Right lobe of liver (tissue), 6 donors: ENCODE measurements at places on chromosomes 5 and 9. TPM values are rescaled to one million over a fixed set of nuclear protein-coding genes. Genes with fewer than 3 reads are reported as not detected.

DNA sequence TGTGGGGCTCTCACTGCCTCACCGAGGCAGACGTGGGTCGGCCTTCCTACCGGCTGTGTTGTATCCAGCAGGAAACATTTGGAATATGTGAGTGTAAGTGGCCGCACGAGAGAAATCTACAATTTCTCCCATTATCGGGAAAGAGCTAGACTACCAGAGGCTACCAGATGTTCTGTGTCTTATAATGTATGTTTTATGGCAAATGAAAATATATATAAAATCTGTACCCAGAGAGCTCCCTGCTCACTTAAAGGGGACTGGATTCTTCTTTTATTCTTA, 69.5 kb upstream of the PITX1 start:
- DNase-seq: no peak

GRCh38 chr9:132162764-132163456, 1.1 kb downstream of the NTNG2 start:
- DNase-seq: no peak

SH2D3C gene
- 5.6 TPM for total RNA-seq

POLE3 gene
- 13.8 TPM for total RNA-seq

GRCh38 chr9:109894921-109895758, 115.1 kb downstream of the PALM2AKAP2 start:
- DNase-seq: no peak

DNA sequence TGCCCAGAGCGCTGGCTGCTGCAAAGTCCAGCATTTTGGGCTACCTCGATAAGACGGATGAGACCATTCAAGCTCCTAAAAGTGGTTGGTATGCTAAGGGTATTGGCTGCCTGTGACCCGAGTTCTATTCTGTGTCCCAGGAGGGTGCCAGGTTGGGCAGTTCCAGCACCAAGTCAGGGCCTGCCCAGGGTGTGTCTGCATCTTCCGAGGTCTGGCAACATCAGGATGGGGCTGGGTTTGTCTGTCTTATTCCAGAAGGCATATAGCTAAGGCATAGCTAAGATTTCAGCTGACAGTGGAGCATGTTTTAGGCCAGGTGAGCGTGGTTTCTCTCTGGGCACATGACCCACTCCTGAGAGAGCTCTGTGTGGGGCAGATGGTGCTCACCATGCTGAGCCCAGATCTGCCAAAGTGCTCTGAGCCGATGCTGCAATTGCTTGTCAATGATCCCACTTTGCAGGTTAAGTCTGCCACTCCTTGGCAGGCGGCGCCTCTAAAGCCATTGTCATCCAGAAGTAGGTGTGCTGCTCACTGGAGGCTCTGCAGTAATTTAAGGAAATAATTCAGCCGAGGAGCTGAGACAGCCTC, 7.8 kb downstream of the SLC9A3 start:
- DNase-seq: no peak

DNA sequence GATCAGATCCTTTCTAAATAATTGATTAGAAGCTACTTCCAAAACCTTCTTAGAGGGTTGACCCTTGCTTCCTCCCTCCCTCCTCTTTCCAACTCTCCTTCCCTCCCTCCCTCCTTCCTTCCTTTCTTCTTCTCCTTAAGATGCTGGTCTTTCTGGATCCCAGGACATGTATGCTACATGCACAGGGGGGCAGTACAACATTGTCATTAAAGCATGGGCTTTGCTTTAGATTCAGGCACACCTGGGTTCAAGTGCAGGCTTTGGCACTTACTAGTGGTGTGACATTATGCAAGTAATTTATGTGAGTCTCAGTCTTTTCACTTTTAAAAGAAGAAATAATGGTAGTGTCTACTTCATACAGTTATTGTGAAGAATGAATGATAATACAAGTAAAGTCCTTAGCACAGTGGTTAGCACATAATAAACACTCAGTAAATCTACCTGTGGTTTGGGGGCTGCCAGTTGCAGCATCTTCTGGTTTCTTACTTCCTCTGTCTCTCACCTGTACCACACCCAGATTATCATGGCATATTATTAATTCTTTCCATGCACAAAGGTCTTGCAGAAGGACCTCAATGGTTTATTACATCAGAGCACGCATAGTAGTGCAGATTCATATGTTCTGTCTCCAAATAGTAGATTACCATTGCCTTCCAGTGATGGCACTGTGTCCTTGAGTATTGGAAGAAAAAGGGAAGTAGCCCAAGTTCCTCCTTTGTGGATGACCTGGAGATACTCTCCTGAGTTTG, 154.1 kb downstream of the ARHGAP26 start:
- DNase-seq: no peak
